ENCODE measurements at places on chromosomes 11 and 22.

DNA sequence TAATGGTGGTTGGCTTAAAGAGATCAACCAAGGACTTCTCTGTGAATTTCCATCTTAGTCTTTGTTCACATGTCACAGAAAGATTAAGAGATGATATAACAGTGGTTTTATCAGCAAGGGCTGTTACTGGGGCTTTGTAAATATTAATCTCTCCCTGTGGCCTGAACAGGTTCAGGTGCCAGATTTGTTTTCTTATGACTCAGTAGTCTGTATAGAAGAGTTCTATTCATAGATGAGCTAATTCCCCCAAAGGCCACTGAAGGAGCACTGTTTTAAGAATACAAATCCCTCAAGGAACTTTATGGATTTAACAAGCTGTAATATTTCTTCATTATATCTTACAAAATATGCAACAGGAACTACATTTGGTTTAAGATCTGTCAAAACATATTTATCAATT lies 50.4 kb downstream of the TCP11L1 start:
- no peak for DNase-seq

DNA sequence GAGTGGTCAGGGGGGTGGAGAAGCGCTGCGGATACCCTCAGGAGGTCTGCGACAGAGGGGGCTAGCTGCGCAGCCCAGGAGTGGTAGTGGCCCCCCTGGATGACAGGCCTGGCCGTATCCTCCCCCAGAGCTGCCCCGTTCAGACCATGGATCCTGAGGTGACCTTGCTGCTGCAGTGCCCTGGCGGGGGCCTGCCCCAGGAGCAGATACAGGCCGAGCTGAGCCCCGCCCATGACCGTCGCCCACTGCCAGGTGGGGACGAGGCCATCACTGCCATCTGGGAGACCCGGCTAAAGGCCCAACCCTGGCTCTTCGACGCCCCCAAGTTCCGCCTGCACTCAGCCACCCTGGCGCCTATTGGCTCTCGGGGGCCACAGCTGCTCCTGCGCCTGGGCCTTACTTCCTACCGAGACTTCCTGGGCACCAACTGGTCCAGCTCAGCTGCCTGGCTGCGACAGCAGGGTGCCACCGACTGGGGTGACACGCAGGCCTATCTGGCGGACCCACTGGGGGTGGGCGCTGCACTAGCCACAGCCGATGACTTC lies 505 bp downstream of the NUDT22 start:
- peak; percentile 81 for DNase-seq

DNA sequence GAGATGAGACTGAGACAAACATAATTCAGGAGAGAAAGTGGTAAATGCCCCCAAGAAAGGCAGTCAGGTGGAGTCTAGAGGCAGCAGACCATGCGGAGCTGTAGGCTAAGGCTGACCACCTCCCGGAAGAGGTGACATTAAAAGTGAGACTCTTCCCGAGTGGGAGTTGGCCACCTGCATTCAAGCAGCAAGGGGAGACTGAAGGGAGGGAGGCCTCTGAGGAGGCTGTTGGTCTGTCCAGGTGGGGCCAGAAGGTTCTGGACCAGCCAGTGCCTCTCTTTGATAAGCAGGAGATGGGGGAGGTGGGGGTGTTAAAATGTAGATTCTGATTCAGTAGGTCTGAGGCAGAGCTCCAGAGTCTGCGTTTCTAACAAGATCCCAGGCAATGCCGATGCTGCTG lies 37.5 kb downstream of the CD6 start:
- DNase-seq = no peak

DNA sequence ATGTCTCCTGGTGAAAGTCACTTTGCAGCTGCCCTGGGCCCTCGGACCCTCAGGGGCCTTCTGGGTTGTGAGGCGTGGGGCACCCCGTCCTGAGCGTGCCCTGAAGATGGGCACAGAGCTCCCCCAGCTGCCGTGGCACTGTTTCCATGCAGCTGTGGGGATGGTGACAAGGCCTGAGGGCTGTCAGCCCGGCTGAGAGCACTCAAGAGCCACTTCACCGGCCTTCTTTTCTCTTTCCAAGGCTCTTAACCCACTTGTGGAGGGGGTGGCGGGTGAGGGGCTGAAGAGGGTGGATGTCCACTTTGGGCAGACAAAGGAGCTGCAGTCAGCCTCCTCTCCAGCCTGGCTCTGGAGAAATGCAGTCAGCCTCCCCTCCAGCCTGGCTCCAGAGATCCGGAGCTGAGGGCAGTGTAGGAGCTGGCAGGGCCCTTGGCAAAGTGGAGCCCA lies 239.5 kb downstream of the ST3GAL4 start:
- peak; percentile 84 for DNase-seq

GRCh38 chr11:102323542-102324251 lies 6.4 kb downstream of the BIRC3 start:
- DNase-seq = no peak

DNA sequence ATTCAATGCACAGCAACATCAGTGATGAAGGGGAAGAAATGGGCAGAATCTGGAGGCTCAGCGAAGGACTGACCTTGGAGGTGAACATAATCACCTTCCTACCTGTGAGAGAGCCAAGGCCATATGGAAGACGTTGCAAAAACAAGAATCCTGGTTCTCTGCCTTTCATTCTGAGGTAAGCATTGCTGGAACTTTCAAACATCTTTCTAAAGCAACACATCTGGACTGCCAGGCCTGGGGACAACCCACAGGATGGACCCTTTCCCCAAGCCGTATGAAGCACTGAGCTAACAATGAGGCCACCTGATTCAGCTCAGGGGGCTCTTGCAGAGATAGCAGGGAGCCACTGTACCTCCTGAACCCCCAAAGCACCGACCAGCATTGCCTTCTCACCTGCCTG lies 70.5 kb downstream of the ETS1 start:
- DNase-seq = no peak

GRCh38 chr11:134330611-134331353 lies 1.0 kb upstream of the GLB1L2 start:
- DNase-seq = no peak

- DNase-seq = peak; percentile 40
These were observed 186.2 kb downstream of the SPON1 start for GRCh38 chr11:14148653-14149273.

- DNase-seq = no peak
These were observed at the start of gene CSRP3 for GRCh38 chr11:19201737-19202605. Gene CSRP3, minus strand, starts transcription at chr11:19201983. Its CDS starts 9,535 bp downstream, at chr11:19192448.

DNA sequence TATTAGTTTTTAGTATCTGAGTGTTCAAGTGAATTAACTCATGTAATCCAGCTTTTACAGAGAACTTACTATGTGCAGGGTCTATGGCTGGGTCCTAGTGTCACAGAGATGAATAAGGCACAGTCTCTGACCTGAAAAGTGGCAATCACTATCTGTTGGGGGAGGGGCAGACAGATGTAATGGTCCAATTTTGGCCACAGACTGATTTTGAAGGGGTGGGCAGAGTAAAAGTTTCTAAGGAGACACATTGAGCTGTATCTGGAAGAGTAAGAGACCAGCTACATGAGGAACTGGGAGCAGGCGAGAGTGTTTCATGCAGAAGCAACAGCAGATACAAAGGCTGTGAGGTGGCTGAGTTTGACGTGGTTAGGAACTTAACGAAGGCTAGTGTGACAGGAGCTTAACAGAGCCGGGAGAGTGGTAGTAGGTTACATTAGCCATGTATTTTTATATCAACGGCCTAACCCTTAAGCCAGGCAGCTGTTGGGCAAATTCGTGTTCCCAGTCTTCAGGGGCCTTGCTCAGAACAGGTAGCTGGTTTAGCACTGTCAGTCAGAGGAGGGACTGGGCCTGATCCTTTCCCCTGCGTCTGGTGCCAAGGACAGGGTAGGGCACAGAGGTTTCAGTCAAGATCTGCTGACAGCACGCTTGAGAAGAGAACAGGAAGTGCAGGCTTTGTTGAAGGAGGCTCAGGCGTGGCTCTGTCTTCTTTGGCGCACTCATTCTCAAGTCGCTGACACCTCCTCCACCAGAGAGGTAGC lies 1.4 kb upstream of the STIM1 start:
- no peak for DNase-seq

DNA sequence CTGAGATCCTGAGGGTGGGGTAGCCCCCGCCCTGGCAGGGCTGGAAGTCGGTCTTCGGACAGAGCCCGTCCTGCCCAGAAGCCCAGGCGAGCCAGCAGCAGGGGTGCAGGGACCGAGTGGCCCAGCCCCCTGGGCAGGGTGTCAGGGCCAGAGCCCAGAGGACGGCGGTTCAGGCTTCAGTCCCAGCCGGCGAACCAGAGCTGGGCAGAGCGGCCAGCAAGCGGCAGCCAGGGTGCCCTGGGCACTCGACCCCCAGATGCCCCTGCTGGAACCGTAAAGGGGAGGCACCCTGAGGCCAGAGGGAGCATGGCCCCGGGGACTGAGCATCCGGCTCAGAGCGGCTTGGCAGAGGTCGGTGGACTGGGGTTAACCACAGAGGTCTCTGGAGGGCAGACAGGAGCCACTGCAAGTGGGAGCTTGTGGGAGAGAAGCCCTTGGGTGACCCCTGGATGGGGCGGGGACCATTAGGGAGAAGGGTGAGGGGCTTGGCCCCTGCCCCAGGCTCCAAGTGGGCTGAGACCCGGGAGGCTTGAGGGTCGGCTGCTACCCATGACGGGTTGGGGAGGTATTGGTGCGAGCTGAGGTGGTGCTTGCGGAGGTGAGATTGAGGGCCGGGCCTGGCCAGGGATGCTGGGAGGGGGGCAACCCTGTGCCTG lies 15.9 kb downstream of the LSP1 start:
- no peak for DNase-seq

DNA sequence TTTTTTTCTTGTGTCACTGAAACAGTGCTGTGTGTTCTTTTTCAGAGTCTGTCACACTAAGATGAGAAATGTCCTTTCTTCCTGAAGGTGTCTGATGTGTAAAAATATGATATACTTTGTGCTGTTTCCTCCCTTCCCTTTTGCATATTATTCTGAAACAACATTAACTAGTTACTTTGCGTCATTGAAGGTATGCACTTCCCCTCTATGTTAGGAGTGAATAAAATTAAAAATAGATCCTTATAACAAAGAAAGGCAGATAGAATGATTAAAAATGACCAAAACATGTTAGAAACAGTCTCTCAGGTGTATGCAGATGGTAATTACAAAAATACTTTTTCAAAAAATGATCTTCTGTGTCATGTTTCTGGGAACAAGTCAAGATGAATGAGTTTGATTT lies 1.6 kb upstream of the RAB30 start:
- no peak for DNase-seq

DNA sequence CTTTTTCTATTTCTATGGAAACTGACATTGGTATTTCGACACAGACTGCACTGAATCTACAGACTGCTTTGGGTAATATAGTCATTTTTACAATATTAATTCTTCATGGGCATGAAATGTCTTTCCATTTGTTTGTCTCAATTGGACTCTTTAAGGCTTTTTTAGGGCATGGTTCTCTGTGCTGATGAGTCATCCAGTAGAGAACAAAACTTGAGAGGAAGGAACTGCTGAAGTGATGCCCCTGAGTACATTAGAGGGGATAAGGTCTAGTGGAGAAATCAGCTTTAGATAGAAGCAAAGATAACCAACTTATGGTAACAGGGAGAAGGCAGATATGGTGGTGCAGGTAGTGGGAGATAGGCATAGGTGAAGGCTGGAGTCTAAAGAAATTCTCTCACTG lies 25.1 kb downstream of the TSG101 start:
- no peak for DNase-seq

DNA sequence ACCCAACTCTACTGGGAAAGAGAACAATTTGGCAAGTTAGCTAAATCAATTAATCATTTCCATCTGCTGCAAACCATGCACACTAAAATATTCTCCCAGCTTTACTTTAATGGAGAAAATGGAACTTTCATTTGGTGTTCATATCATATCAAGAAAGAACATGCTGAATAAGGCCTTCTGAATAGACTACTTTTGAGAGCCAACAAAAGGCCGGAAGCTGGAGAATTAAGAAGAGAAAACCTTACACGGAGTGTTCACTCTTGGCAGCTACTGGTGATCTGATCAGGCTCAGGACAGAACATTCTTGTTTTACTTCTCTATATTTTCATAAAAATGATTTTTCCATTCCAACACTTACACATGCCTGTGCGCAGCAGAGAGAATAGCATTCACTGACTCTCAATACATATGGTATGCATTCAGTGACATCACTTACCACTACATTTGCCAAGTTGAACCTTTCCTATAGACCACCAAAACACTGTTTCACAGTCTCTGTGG lies 165.3 kb downstream of the TTC28 start:
- no peak for DNase-seq

DNA sequence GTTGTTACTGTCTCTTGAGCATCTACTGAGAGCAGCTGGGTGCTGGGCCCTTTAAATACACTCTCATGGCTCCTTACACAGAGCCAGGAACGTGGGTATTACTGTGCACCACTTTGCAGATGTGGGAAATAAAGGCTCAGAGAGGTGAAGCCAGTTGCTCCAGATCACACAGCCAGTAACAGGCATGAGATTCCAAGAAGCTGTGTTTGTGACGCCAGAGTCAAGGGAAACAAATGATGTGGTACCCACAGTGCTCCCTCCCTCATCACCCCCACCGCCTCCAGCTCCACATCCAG lies 1.4 kb upstream of the PRDM11 start:
- DNase-seq = no peak

GRCh38 chr11:28481616-28482480 lies 373.7 kb downstream of the METTL15 start:
- no peak for DNase-seq

GRCh38 chr11:68065841-68066240 lies 27.0 kb downstream of the TCIRG1 start:
- no peak for DNase-seq

GRCh38 chr22:22600531-22601261 lies 41.6 kb upstream of the PRAME start:
- DNase-seq = no peak

DNA sequence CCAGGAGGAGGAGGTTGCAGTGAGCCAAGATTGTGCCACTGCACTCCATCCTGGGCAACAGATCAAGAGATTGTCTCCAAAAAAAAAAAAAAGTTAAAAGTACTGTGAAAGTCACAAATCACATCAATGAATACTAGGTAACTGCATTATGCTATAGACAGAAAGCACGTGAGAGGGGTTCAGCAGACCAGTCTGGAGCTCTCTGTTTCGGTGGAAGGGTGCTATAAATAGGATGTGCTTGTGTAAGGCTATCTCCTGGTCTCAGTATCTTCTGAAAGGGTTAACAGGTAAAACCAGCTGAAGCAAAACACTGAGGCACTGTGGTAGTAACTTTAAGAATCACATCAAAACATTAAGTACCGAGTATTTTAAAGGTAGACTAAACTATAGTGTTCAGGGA lies 43.4 kb downstream of the EIF4ENIF1 start:
- no peak for DNase-seq

DNA sequence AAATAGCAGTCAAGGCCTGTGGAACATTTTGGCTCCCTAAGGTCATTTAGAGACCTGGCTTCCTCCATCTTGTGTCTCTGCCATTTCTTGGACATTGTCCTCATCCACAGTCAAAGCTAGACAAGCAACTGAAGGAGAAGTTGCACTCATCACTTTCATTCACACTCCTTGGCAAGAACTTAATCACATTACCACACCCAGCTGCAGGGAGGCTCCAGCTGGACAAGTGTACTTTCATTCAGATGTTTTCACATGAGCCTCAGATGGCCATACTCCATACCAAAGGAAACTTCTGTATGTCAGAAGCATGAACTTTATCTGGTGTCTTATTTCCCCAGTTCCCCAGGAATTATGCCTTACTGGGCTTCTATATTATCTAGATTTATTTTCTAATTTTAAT lies 537.4 kb downstream of the TMEM135 start:
- no peak for DNase-seq
